ENCODE measurements at places on chromosomes 7 and 10. TPM values are rescaled to one million over a fixed set of nuclear protein-coding genes. Genes with fewer than 3 reads are reported as not detected.

GRCh38 chr10:47057471-47057870 lies 146.2 kb downstream of the PTPN20 start:
- H3K27me3 ChIP-seq, result no peaks in the 10 kb centered on the region
- no peak for DNase-seq
- no peak overlapping the region for H3K4me3 ChIP-seq
- H3K36me3 ChIP-seq, result no peaks in the 10 kb centered on the region
- no peaks in the 10 kb centered on the region for H3K4me1 ChIP-seq

DNA sequence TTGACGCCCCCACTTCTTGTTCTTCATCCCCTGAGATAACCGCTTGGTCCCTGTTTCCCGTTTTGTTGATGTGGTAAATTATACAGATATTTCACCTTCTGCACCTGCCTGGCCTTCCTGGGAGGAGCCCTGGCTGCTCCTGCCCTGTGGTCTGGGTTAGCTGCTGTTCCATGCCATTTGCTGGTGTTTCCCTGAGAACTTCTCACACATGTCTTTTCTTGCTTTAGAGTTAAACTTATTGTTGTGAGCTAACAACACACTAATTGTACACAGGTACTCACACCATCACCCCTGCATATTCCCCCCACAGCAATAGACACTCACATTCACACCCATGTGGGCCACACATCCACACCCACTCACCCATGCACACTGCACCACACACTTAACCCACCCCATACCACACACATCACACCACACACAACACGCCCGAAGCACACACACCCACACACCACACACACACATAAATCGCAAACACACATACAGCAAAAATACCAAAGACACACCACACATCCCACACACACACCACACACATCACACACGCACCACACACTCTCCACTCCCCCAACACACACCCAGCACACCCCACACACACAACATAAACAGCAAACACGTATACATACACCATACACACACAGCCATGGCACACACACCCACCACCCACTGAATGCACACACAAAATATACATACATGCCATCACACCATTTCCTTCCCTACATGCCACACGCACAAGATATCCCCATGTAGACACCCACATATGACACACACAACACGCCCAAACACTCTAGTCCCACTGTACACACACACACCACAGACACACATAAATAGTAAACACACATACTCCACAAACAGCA lies 19.4 kb upstream of the ANTXRL start:
- DNase-seq, result no peak
- H3K36me3 ChIP-seq, result peaks cover 30% of the 10 kb centered on the region
- H3K4me1 ChIP-seq, result peaks cover 41% of the 10 kb centered on the region

DNA sequence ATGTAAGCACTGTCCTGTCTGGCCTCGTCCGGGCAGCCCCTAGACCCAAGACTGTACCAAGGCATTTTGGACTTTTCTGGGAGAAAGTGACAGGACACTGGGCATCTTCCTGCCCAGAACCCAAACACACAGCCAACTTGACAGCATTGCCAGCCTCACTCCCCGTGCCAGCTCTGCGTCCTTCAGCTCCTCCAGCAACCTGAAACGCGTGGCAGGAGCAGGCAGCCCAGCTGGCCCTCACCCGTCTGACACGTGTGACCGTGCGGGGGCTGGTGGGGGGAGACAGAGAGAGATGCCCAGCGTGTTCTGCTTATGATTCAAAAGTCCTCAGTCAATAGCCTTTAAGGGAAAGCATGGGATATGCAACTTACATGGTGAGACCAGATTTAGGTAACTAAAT lies 50.3 kb upstream of the SLC29A3 start:
- H3K27me3 ChIP-seq, result peaks cover 2% of the 10 kb centered on the region
- no peak for DNase-seq
- H3K36me3 ChIP-seq, result no peaks in the 10 kb centered on the region
- H3K27ac ChIP-seq, result no peak overlapping the region

GRCh38 chr7:80253237-80253636 lies 118.6 kb downstream of the GNAI1 start:
- H3K27me3 ChIP-seq, result no peaks in the 10 kb centered on the region
- H3K36me3 ChIP-seq, result no peaks in the 10 kb centered on the region
- DNase-seq, result no peak

DNA sequence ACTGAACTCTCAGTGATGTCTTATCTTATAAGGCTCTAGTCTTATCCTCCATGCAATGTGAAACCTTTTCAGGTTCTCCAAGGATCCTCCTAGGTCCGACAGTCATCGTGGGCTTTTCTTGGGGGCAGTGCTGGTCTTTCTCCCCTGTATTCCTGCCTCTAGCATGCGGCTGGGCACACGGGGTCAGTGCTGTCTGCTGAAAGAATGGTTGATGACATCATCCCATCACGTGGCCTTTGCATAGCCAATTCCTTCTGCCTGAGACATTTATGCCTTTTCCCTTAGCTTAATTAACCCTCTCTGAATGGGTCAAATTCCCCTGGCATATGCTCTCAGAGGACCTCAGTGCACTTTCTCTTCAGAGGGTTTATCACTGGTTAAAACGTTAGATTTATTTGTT lies 27.0 kb upstream of the KCNK18 start:
- H3K27ac ChIP-seq, result no peak overlapping the region
- no peaks in the 10 kb centered on the region for H3K36me3 ChIP-seq
- H3K4me3 ChIP-seq, result no peak overlapping the region
- peaks cover 75% of the 10 kb centered on the region for H3K27me3 ChIP-seq
- H3K4me1 ChIP-seq, result peaks cover 15% of the 10 kb centered on the region

DNA sequence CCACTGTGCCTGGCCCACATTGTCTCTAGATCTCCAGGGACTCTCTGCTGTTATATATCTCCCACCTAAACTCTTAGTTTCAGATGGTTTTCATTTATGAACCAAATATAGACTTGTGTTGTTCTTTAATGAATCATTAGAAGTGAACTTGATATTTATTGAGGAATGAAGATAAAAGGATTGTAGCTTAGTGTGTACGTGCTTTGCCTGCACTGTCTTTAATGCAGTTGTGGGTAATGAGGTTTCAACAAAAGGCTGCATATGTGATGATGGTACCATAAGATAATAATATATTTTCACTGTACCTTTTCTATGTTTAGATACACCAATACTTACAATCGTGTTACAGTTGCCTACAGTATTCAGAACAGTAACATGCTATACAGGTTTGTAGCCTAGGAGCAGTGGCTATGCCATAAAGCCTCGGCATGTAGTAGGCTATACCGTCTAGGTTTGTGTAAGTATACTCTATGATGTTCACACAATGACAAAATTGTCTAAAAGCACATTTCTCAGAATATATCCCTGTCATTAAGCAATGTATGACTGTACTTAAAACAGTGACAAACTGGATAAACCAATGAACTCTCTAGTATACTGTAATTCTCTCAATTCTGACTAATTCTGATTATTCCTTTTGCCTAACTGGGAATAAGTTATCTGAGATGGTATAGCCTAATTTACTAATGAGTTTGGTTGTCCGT lies 25.2 kb downstream of the VCL start:
- H3K27ac ChIP-seq, result no peak overlapping the region
- DNase-seq, result no peak
- no peaks in the 10 kb centered on the region for H3K27me3 ChIP-seq
- peaks cover 29% of the 10 kb centered on the region for H3K36me3 ChIP-seq

DNA sequence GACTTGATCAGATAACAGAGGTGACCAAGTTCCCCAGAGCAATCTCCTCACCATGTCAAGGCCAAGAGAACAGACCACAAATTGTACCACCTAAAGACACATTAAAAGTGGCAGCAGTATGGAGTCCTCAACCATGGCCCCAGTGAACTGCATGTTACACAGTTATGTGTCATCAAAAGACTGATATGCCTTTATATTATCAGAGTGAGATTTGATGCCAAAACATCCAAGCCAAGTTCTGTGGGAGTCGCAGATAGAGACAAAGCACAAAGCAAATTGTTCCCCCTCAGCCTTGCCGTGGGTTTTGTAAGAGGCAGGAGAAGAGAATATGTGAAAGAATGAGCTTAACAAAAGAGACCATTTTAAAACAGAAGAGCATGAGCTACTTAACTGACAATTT lies 39.2 kb upstream of the TES start:
- H3K27ac ChIP-seq, result no peak overlapping the region
- peaks cover 20% of the 10 kb centered on the region for H3K4me1 ChIP-seq
- no peak for DNase-seq
- peaks cover 16% of the 10 kb centered on the region for H3K27me3 ChIP-seq
- no peaks in the 10 kb centered on the region for H3K36me3 ChIP-seq

The GRM3 gene
- not detected for total RNA-seq

All from activated CD4-positive, alpha-beta T cell treated with anti-CD3 and anti-CD28 coated beads, Interleukin-2, amount 10 ng/mL, durations not matched to agents 7 days and 5 days (primary cell).